ENCODE measurements at places on chromosomes 4 and X. TPM values are rescaled to one million over a fixed set of nuclear protein-coding genes. Genes with fewer than 3 reads are reported as not detected.

Gene OPRPN
- total RNA-seq: not detected

Gene NPFFR2
- total RNA-seq: not detected

Gene ANKRD50
- 0.74 TPM for total RNA-seq

Gene FOXR2
- total RNA-seq: not detected

Gene S100P
- total RNA-seq: 10.0 TPM

Gene CT45A10
- not detected for total RNA-seq

Gene SLC9B1
- 3.5 TPM for total RNA-seq

Gene VCX3B
- total RNA-seq: not detected

Gene BEND2
- total RNA-seq: not detected
